Cortex of kidney (tissue), 1 donor: ENCODE measurements at places on chromosomes 16 and 17.

DNA sequence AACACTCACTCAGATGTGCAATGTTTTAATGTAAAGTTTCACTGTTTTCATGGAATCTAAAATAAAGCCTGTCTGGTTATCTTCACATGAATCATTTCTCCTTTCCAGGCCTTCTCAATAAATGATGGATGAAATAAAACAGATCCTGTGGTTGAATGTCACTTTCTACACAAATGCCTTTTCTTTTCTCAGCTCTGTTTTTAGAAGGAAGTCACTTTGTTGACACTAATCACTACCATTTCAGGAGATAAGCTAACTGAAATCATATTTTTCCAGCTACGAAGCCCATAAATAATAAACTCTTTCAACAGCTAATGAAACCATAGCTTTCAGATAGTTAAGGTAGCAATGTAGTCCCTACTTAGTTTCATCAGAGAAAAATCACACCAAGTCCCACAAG is 17.9 kb downstream of the NME2 start:
- DNase-seq = no peak

GRCh38 chr16:88782454-88783390 is 2.3 kb downstream of the PIEZO1 start:
- no peak for DNase-seq

DNA sequence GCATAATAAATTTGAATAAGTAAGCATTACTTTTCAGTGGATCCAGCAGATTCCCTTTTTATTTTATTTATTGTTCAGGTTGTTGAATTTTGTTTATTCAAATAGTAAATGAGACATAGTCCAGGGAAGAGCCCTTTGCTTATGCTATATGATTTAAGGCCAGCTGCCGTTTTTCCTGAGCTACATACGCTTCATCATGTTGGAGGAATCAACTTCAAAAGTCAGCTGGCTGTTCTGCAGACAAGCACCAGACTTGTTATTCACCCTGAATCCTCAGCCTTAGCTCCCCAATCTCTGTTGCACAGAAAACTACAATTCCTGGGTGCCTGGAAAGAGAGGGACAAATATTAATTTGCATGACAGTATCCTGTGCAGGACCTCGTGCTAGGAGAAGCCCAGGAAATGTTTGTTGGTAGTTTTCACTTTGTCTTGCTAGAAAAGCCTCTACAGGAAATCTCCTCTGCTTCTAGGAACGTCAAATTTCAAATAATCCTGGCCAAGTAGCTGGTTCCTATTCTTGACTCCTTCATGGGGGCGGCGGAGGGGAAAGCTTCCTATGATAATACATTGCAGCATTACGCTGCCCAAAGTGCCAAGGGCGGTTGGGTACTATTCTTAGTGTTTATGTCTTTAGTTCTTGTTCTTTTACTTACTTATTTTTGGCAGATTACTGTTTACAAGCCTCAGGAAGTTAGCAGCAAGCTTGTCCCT is 101.6 kb downstream of the PRKCA start:
- DNase-seq = no peak

GRCh38 chr17:81712468-81713003 is 452 bp downstream of the SLC25A10 start:
- no peak for DNase-seq
